ENCODE measurements at places on chromosomes 1 and 21. TPM values are rescaled to one million over a fixed set of nuclear protein-coding genes. Genes with fewer than 3 reads are reported as not detected.

DNA sequence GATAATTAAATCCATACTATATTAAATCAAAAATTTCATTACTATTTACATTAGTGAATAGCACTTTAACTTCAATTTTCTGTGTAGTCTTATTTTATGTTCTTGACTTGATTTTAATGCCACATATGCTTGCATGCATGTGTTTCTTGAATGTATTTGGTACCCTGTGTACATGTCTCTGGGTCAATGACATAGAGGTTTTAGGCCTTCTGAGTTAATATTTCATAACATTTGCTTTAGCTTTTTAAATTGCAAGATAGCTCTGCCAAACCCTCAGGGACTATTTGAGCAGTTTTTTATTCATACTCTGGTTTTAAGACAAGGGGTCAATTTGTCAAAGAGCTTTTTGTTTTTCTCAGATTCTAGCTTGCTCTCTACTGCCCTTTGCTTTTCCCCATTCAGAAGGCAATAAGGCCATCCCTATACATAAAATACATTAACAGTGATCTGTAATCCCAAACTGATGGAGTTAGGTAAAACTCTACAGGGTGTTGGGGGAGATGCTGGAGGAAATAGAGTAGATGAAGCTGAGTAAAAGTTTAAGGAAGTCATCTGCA is 5.0 kb downstream of the MLLT11 start:
- no peak for DNase-seq

Gene ATAD3C
- total RNA-seq: 1.5 TPM

Gene AXDND1
- not detected for total RNA-seq

Gene TFF2
- not detected for total RNA-seq

Data from dermis blood vessel endothelial cell (primary cell).